ENCODE measurements at places on chromosomes 11 and 22. TPM values are rescaled to one million over a fixed set of nuclear protein-coding genes. Genes with fewer than 3 reads are reported as not detected.

- no peak for DNase-seq
Measured at GRCh38 chr11:44004452-44005062, 43.2 kb upstream of the ACCSL start.

ME3 gene
- total RNA-seq: 115 TPM

MYO7A gene
- 239 TPM for total RNA-seq

GRCh38 chr11:72635933-72636332 is 38.3 kb downstream of the PDE2A start:
- DNase-seq: no peak

GRCh38 chr11:12044799-12045198 is 36.4 kb upstream of the DKK3 start:
- DNase-seq: no peak

Data from testis (tissue), 5 donors.